ENCODE measurements at places on chromosomes 16 and 17. TPM values are rescaled to one million over a fixed set of nuclear protein-coding genes. Genes with fewer than 3 reads are reported as not detected.

DNA sequence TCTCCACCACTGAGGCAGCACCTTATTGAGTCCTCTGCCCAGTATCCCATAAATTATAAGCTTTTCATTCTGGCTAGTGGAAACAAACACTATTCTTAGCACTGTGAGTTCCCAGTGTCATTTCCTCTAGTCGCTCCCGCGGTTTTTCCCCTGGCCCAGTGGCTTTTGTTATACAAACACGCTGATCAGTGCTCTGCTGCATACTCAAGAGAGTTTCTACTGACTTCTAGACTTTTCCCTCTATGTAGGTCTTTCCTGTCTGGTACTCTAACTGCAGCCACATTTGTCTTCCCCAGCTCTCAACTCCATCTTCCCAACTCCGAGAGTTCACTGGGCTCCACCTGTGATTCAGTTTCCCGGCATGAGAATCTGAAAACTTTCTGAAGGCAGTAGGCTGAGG, 556.6 kb upstream of the SALL1 start:
- H3K27me3 ChIP-seq: no peaks in the 10 kb centered on the region
- no peak for DNase-seq
- H3K36me3 ChIP-seq: no peaks in the 10 kb centered on the region

DNA sequence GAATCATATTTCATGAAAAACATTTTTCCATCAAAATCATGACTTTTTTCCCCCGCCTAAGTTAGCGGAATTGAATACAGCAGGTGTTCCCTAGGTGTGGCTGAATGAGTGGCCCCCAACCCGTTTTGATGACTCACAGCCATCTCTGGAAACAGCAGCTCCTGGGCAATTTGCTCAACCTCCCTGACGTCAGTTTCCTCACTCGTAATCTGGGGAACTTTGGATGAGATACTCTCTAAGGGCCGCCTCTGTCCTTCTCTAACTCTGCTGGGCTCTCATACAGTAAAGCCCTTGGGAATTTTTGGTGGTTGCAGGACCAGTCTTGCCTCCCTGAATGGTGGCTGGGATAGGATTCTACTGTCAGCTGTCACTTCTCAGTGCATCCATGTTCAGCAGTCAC, 11.6 kb upstream of the NTN1 start:
- no peak for DNase-seq
- H3K27ac ChIP-seq: no peak overlapping the region
- peaks cover 10% of the 10 kb centered on the region for H3K27me3 ChIP-seq
- H3K4me1 ChIP-seq: no peaks in the 10 kb centered on the region
- no peak overlapping the region for H3K4me3 ChIP-seq
- no peaks in the 10 kb centered on the region for H3K36me3 ChIP-seq

Gene MAP2K4
- 11.1 TPM for total RNA-seq

Gene TMEM238L
- not detected for total RNA-seq

GRCh38 chr17:33115366-33115765, 123.7 kb downstream of the SPACA3 start:
- H3K4me3 ChIP-seq: no peak overlapping the region
- H3K36me3 ChIP-seq: no peaks in the 10 kb centered on the region
- H3K4me1 ChIP-seq: no peaks in the 10 kb centered on the region
- peaks cover 21% of the 10 kb centered on the region for H3K27me3 ChIP-seq
- DNase-seq: no peak
- H3K27ac ChIP-seq: no peak overlapping the region

DNA sequence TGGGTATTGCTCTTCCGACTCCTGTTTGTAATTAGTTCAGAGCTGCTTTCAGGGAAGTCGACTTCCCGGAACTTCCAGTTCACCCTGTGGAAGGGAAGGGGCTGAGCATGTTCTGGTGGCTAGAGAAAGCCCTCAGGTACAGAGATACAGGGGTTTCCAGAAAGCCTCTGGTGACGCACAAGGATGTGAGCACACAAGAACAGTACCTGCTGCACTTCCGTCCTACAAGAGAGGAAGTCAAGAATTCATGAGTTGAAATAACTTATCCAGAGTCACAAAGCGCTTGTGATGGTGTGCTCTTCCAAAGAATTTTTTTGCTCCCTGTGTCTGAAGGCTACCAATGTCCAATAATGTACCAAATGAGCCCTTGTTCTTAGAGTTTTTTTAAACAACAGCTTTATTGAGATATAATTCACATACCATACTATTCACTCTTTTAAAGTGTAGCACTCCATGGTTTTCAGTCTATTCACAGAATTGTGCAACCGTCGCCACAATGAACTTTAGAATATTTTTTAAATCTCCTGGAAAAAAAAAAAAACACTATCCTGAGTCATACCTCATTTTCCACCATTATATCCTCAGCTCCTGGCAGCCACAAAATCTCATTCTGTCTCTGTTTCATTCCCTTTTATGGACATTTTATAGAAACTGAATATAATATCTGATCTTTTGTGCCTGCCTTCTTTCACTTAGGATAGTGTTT, 327.6 kb downstream of the CDH13 start:
- no peak overlapping the region for H3K27ac ChIP-seq
- DNase-seq: no peak
- H3K36me3 ChIP-seq: no peaks in the 10 kb centered on the region
- H3K27me3 ChIP-seq: no peaks in the 10 kb centered on the region
- H3K4me3 ChIP-seq: no peak overlapping the region

Gene ST6GALNAC2
- total RNA-seq: not detected

GRCh38 chr16:20359997-20360396, 7.5 kb upstream of the UMOD start:
- no peaks in the 10 kb centered on the region for H3K36me3 ChIP-seq
- no peak overlapping the region for H3K27ac ChIP-seq
- no peak overlapping the region for H3K4me3 ChIP-seq
- peak; percentile 26 for DNase-seq
- peaks cover 7% of the 10 kb centered on the region for H3K27me3 ChIP-seq

DNA sequence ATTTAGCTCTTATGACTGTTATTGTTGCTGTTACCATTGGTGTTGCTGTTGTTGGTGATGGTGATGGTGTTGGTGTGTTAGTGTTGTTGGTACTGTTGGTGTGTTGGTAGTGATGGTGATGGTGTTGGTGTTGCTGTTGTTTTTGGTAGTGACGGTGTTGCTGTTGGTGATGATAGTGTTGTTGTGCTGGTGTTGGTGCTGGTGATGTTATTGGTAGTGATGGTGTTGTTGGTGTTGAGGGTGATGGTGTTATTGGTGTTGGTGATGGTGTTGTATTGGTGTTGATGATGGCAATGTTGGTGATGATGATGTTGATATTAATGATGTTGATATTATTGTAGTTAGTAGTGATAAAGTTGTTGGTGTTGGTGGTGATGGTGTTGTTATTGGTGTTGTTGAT, 285.7 kb upstream of the FOXF1 start:
- no peak overlapping the region for H3K27ac ChIP-seq
- no peaks in the 10 kb centered on the region for H3K36me3 ChIP-seq
- no peak overlapping the region for H3K4me3 ChIP-seq
- no peak for DNase-seq
- H3K4me1 ChIP-seq: no peaks in the 10 kb centered on the region

Gene TLCD3B
- total RNA-seq: 0.22 TPM

Gene ABCC12
- not detected for total RNA-seq

GRCh38 chr17:50904518-50905459, 38.6 kb upstream of the TOB1 start:
- no peak overlapping the region for H3K4me3 ChIP-seq
- peaks cover 12% of the 10 kb centered on the region for H3K4me1 ChIP-seq
- H3K27ac ChIP-seq: no peak overlapping the region
- H3K27me3 ChIP-seq: no peaks in the 10 kb centered on the region
- H3K36me3 ChIP-seq: no peaks in the 10 kb centered on the region

DNA sequence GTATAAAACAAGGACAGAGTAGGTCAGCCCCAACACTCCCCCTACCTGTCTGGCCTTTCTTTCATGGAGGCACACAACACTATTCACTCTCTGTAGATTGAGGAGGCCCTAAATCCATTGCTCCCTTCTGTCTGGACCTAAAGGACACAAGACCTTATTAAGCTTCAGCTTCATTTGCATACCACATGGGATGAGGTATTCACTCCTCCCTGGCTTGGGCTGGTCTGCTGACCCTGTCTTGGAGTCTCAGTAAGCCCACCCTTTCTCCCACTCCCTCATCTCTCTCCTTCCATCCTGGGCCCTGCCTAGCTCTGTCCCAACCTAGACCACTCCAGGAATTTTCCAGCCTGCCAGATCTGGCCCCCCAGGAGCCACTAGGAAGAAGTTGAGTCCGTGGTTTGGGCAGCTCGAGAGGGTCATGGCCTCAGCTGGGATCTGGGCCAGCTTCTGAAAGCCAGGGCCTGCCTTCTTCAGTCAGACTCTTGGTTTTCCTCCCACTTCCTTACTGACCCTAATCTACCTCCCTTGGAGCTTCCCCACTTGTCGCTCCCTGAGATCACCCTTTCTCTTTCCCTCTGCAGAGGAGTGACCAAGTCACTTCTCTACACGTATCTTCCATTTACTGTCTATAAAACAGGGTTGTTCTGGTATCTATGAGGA, 6.5 kb upstream of the LLGL1 start:
- peaks cover 8% of the 10 kb centered on the region for H3K4me1 ChIP-seq
- no peak overlapping the region for H3K27ac ChIP-seq
- no peak overlapping the region for H3K4me3 ChIP-seq

Gene CETP
- total RNA-seq: not detected

- no peaks in the 10 kb centered on the region for H3K4me1 ChIP-seq
- no peaks in the 10 kb centered on the region for H3K36me3 ChIP-seq
- DNase-seq: no peak
- no peaks in the 10 kb centered on the region for H3K27me3 ChIP-seq
- H3K4me3 ChIP-seq: no peak overlapping the region
Observed at GRCh38 chr17:10332515-10332914, 40.3 kb downstream of the MYH13 start.
